WTC11 (cell line): ENCODE measurements at places on chromosomes 7 and 10.

DNA sequence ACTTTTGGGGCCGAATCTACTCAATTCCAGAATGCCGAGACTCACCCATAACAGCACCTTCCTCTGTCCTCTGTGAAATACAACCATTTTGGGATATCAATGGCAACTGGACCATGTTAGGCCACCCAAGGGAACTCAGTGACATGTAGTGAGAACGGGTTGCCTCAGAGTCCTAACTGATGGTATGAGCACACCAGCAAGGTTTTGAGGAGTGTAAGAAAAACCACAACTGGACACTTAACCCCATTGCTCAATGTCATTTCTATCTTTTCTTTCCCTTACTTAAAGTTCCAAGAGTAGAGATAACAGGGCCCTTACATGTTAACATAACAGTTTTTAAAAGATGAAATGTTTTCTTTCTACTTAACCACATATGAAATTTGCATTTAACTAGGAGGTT lies 67.1 kb downstream of the TNS3 start:
- no peak for DNase-seq

- DNase-seq = no peak
Measured at GRCh38 chr10:85648279-85648754, 718.3 kb downstream of the GRID1 start.

DNA sequence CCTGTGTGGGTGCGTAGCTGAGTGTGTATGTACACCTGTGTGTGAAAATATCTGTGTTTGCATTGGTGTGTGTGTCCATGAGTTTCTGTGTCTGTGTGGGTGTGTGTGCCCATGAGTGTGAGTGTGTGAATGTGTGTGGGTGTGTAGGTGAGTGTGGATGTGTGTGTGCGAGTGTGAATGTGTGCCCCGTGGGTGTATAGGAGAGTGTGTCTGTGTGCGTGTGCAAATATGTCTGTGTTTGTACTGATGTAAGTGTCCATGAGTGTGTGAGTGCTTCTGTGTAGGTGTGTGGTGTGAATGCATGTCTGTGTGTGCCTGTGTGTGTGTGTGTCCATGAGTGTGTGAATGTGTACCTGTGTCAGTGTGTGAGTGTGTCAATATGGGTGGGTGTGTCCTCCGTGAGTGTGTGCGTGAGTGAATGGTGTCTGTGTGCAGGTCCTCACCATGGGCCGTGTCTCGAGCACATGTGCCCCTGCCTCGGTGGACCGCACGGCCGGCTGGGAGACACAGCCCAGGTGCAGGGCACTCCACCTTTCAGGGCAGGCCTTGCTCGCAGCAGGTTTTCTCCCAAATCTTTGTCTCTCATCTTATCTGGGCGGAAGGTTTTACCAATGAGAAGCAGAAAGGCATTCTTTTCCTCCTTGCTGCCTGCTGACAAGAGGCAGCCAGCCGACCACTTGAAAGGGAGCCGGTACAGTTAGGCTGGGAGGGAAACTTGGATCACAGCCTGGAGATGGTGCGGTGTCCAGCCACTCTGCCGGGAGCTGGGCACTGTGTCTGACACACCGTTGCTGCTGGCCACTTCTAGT lies 107.1 kb upstream of the FAM20C start:
- no peak for DNase-seq

DNA sequence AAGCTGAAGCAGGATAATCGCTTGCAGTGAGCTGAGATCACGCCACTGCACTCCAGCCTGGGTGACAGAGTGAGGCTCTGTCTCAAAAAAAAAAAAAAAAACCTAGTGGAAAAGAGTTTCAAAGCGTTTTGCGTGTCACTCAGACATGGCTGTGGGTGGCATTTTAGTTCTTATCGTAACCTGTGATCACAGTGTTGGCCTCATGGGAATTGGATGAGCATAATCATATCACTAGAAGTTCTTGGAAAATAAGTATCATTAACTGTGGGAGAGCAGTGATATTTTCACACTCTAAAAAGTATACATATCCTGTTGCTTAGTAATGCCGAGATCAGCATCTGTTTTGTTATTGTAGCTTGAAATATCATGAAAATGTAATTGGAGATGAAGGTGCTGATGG lies 92.6 kb downstream of the CREM start:
- DNase-seq = no peak

DNA sequence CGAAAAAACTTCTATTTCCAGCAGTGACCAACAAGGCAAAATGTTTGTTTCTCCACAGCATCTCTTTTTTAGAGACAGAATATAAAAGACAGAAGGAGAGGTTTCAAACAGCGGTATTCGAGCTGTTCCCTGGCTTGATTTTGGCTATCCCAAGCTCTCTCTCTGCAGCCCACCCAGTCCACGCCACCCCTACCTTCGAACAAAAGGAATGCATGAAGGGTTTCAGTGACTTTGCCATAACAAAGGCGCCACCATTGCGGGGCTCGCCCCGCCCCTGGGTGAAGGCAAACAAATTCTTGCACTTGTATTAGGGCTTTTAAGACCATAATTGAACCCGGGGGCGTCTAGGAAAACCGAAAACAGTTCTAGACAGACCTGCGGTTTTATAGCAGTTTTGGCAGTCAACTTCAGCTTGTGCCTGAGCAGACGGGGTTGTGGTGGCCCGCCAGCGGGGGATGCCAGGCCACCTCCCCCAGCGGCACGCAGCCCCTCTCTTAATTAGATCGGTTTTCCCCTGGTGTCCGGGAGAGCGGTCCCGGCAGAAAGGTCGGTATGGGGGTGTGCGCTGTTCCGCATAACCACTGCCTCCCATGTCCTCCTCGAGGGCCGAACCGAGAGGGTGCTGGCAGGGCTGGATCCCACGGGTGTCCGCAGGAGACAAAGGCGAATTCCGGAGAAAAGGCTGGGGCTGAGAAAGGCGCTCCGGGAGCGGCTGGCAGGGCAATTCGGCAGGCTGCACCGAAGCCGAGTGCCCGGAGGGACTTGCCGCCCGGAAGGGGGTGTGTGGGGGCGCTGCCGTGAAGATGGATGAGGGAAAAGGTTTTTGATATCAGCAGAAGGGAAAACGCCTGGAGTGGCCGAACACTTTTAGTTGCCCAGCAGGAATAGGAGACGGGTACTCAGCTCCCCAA lies 2.7 kb upstream of the HOXA11 start:
- DNase-seq = no peak

DNA sequence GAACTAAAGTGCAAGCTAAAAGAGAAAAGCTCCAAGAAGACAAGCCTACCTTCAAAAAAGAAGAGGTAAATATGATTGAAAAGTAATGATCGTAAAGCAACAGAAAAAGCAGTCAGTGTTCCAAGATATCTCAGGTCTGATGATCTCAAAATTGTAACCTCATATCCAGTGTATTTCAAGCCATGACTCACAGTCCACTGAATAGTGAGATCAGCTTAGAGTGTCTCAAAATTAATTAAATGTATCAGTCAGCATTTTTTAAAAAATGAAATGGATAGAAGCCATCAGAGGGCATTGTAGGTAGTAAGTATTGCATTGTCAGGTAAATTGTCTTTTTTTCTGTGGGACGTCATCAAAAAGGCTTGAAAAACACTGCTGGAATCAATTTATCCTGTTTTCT lies 50.6 kb upstream of the AGBL3 start:
- DNase-seq = no peak

DNA sequence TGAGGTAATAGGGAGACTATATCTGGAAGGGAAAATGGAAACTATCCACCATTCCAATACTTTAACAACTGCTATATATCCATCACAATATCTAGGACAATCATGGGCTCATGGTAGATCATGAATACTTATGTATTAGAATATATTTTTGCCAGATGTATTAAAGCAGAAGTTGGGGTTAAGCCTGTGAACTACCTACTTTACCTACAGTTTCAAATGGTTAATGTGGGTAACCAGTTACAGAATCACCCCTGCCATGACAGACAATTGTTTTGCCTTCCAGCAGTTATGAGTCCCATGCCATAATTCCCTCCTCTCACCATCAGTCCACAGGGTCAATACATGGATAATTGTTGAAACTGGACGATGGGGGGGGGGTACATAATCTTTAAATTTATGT lies 29.9 kb upstream of the RAPGEF5 start:
- DNase-seq = no peak

DNA sequence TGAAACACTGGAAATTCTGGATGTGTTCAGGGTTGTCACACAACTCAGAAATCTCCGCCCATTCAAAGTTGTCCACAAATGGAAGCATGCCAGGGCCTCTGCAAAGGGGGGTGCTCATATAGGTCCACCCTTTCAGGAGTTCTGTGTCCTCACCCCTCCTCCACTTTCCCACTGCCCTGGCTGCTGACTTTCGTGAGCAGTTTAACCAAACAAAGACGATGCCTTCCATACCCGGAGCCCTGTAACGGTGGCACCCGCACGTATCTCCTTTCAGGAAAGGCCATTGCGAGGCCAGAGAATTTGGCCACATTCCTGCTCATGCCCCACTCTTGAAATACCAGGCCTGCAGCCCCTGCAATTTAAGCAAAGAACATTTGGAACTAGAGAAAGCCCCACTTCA lies 1.4 kb downstream of the CPXM2 start:
- DNase-seq = no peak
